SK-N-SH (cell line): ENCODE measurements at places on chromosomes 6 and 20.
A peak's percentile ranks its signal among the peaks of the same experiment; 100 is the strongest.

DNA sequence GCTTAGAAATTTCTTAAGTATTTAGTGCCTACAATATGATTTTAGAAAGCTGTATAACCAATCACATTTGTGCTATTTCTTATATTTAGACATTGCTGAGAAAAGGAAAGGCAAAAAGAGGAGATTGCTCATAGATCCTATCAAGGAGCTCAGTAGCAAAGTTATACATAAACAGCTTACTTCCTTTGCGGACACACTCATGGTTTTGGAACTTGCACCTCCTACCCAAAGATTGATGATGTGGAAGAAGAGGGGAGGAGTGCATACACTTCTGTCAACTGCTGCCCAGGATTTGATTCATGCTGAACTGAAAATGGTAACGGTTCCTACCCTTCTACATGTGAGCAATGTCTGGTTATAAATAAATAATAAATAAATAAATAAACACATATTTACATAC, 16.7 kb downstream of the RAD21L1 start:
- H3K36me3 ChIP-seq = no peaks in the 10 kb centered on the region
- peaks cover 4% of the 10 kb centered on the region for H3K4me1 ChIP-seq
- peak overlapping the region; percentile 58 for H3K27ac ChIP-seq
- H3K27me3 ChIP-seq = no peaks in the 10 kb centered on the region
- no peak overlapping the region for H3K4me3 ChIP-seq

GRCh38 chr6:75775219-75775618, 26.2 kb downstream of the MYO6 start:
- H3K4me1 ChIP-seq = peaks cover 5% of the 10 kb centered on the region; the same call in 1 of the 2 replicates
- H3K27me3 ChIP-seq = no peaks in the 10 kb centered on the region
- DNase-seq = peak; percentile 15
- no peaks in the 10 kb centered on the region for H3K36me3 ChIP-seq

DNA sequence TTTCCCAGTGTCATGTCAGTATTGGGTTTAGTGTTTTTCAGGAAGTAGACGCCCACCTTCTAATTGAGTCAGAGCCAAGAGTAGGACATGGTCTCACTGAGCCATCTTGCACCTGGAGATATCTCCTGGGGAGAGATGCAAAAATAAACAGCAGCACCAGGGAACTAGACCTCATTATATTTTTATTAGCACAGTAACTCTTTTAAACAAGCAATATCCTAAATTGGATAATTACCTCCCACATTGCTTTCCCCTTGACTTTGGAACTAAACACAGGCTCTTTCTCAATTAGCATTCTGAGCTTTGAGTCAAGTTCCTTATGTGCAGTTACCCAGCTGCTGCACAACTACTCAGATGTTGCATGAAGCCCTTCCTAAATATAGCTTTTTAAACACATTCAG, 175.4 kb downstream of the IBTK start:
- no peak for DNase-seq
- H3K4me1 ChIP-seq = no peaks in the 10 kb centered on the region; the same call in none of the 2 replicates
- H3K4me3 ChIP-seq = no peak overlapping the region

GRCh38 chr6:93219447-93219846, 199.9 kb downstream of the EPHA7 start:
- H3K36me3 ChIP-seq = no peaks in the 10 kb centered on the region
- H3K27ac ChIP-seq = no peak overlapping the region
- no peaks in the 10 kb centered on the region for H3K27me3 ChIP-seq
- no peak for DNase-seq
- no peaks in the 10 kb centered on the region for H3K4me1 ChIP-seq

- DNase-seq = no peak
- peaks cover 2% of the 10 kb centered on the region; the same call in 1 of the 2 replicates for H3K4me1 ChIP-seq
- H3K27me3 ChIP-seq = no peaks in the 10 kb centered on the region; the same call in 1 of the 2 replicates
- no peak overlapping the region for H3K4me3 ChIP-seq
These were observed 78.8 kb upstream of the RALY start for GRCh38 chr20:33914919-33915318.

GRCh38 chr20:17727351-17727750, 27.6 kb downstream of the BANF2 start:
- no peak for DNase-seq
- H3K4me1 ChIP-seq = no peaks in the 10 kb centered on the region
- peaks cover 4% of the 10 kb centered on the region; the same call in 1 of the 2 replicates for H3K27me3 ChIP-seq
- no peak overlapping the region for H3K4me3 ChIP-seq

DNA sequence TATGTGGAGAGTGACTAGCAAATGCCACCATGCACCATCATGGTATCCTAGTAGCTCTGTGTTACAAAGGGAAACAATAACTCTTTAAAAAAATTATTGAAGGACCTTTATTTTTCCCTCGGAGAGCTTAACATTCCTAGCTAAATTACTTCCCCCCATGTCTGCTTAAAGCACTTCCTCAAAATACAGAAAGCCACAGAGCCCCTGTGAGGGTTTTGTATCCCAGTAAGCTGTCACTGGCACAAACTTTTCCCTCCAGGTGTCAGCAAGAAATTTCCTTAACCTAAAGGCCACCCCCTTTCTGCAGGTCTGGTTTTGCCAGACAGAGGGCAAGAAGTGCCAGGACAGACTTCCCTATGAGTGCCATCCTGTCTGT, 340.0 kb upstream of the PRDM1 start:
- no peak for DNase-seq
- no peak overlapping the region for H3K27ac ChIP-seq
- no peaks in the 10 kb centered on the region for H3K36me3 ChIP-seq

DNA sequence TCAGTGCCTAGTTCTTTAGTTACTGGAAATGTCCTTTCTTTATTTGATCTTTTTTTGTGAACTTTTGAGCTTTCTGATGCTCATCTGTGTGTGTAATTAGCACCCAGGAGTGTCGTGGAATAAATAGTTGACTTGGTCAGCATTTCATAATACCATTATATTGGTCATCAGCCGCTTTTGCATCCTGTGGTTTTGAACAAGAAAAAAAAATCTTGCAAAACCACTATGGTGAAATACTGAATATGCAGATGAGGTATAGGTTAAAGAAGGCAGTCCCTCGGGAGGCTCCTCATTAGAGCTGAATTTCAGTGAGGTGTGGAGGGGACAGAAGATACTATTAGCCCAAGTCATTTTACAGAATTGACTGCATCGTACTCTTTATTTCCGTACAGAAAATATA, 90.1 kb downstream of the FOXO3 start:
- H3K27me3 ChIP-seq = no peaks in the 10 kb centered on the region
- peaks cover 43% of the 10 kb centered on the region for H3K4me1 ChIP-seq
- no peak for DNase-seq
- no peak overlapping the region for H3K4me3 ChIP-seq
- peak overlapping the region; percentile 76 for H3K27ac ChIP-seq

DNA sequence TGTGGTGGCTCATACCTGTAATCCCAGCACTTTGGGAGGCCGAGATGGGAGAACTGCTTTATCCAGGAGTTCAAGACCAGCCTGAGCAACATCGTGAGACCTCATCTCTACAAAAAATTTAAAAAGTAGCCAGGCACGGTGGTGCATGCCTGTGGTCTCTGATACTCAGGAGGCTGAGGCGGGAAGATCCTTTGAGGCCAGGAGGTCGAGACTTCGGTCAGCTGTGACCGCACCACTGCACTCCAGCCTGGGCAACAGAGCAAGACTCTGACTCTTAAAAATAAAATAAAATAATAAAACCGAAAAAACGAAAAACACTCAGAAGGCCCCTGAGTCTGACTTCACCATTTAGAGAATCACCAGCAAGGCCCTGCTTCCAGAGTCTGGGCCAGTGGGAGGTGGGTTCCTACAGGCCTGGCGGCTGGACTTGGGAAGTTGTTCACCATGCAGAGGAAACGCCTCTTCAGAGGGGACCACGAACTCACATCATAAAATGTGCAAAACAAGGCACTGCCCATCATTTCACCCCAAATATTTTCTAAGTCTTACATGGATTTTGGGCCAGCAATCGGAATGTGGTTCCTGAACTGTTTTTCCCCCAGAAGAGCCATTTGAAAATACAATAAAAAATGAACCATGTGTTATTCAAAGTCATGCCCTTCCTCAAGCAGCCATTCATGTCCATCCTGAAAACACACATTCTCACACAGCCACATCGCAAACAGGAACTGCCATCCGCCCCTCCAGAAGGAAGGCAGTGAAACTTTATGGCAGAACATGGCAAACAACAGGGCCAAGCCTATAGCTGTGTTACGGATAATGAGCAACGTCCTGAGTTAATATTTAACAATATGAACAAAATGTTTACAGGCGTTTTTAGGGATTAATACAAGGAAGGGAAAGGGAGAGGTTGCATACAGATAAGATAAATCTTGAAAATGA, 57.8 kb downstream of the SLC22A23 start:
- no peaks in the 10 kb centered on the region; the same call in 1 of the 2 replicates for H3K4me1 ChIP-seq
- no peak overlapping the region for H3K4me3 ChIP-seq
- H3K27ac ChIP-seq = no peak overlapping the region
- DNase-seq = no peak
- peaks cover 69% of the 10 kb centered on the region for H3K27me3 ChIP-seq

- DNase-seq = no peak
- H3K36me3 ChIP-seq = no peaks in the 10 kb centered on the region; the same call in 1 of the 2 replicates
- H3K27ac ChIP-seq = no peak overlapping the region
- H3K4me3 ChIP-seq = no peak overlapping the region
These were observed 100.5 kb downstream of the ASCC3 start for GRCh38 chr6:100780648-100781047.

DNA sequence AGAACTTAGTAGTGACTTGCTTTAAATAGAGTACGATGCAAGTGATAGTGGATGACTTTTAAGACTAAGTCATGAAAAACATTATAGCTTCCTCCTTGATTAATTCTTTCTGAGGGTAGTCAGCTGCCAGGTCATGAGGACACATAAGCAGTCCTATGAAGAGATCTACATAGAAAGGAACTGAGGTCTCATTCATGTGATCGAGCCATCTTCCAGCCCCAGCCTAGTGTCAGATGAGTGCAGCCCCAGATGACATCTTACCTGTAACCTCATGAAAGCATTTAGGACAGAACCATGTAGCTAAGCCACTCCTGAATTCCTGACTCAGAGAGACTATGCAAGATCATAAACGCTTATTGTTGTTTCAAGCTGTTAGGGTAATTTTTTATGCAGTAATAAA, 67.7 kb downstream of the AK9 start:
- H3K36me3 ChIP-seq = no peaks in the 10 kb centered on the region
- no peak for DNase-seq
- no peaks in the 10 kb centered on the region for H3K4me1 ChIP-seq
- H3K27ac ChIP-seq = no peak overlapping the region

DNA sequence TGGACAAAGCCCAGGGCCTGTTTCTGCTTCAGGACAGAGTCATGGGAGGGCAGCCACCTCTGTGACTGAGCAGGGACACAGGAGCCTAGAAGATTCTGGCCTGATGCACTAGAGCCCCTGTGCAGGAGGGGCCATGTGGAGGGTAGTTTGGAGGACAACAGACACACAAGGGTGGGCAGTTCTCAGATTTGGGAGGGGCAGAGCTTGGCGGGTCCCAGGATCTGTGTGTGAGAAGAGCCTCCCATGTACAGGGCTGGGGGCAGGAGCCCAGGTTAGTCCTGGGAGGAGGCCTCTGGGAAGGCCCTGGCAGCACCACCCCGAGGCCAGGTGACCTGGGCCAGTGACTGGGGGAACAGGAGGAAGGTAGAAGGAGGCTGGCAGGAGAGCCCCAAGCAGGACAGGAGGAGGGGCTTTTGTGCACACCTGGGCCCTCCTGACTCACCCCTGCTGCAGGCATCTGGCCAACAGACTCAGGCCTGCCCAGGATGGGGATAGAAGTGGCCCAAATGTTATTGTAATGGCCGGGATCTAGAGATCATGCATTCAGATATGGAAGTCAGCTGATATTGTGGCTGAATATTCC, 1.4 kb upstream of the ULBP3 start:
- H3K27me3 ChIP-seq = peaks cover 21% of the 10 kb centered on the region; the same call in 1 of the 2 replicates
- H3K4me3 ChIP-seq = no peak overlapping the region
- DNase-seq = no peak
